ENCODE measurements at places on chromosomes 4 and X.
A peak's percentile ranks its signal among the peaks of the same experiment; 100 is the strongest.

DNA sequence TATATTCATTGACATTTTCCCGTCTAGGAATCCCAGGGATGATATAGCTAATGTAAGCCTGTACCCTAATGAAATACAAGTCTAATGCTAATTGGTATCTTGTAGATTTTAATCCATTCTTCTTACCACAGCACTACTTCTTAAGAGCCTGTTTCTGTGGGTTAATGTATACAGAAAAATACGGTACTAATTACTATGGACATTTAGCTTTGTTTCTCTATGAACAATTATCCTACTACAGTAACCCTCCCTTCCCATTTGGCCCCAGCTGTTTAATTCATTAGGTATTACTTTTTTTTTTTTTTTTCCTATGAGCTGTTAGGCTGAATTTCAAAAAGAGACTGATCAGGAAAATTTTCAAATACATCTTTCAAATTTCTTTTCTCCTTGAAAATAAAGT, 245.1 kb upstream of the SLC7A11 start:
- DNase-seq = no peak

DNA sequence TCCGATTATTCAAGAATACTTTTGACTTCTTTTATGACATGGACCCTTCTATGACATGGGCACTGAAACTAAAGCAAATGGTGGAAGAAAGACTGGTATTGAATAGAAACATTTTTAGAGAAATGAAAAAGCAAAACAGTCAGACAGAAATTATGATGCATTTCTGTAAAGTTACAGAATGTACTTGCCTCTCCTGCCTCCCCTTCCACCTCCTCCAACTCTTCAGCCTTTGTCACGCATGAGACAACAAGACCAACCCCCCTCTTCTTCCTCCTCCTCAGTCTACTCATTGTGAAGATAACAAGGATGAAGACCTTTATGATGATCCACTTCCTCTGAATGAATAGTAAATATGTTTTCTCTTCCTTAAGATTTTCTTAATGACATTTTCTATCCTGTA, 46.3 kb upstream of the HUWE1 start:
- no peak for DNase-seq

DNA sequence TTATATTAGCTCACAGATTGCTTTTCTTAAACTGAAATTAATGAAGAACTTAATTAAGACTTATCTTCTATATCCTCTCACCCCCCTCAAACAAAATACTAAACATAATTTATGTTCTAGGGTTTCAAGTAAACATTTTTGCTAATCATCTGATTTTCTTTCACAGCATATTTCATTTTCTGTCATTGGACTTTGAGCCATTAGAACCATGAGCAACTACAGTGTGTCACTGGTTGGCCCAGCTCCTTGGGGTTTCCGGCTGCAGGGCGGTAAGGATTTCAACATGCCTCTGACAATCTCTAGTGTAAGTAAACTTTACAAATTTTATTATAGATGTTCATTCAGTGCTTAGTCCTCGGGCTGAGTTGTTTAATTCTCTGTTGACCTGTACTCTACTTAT, 3.3 kb downstream of the PDLIM5 start:
- DNase-seq = peak; percentile 24

- peak; percentile 36 for DNase-seq
Measured at GRCh38 chrX:23898412-23898959, 9.3 kb downstream of the APOO start.

GRCh38 chr4:23818097-23818885, 71.6 kb downstream of the PPARGC1A start:
- no peak for DNase-seq

GRCh38 chr4:181647396-181648147, 595.6 kb upstream of the TENM3 start:
- DNase-seq = no peak
